ENCODE measurements at places on chromosomes 6 and 20.

DNA sequence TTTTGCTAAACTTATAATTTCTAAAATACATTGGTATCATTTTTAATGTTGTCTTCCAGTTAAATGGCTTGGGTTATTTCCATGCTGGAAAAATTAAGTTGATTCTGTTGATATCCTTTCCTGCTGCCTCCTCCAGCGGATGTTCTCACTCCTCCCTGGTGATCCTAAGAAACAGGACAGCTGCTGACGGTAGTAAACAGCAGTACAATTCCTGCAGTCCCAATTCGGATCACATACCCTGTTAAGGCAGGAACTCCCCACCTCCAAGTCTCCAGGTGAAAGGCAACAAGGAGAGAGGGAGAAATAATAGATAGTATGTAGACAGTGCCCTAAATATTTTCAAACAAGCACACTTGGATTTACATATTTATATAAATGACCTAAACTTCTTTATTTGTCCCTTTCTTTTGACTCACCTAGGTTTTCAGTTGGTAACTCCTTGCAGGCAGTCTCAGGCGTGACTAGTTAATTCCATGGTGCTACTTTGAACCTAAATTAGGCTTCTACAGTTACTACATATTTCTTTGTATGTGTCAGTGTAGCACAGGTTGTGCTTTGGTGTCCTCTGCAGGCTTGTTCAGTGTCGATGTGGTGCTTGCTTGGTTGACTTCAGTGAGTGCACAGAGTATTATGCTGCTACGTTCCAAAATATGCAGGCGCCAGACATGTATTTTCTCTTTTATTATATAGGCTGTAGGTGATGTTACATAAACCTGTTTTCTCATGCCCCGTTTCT lies 126.0 kb downstream of the ADGRB3 start:
- DNase-seq, result no peak

- no peak for DNase-seq
Observed at GRCh38 chr6:42028234-42029061, 21.9 kb upstream of the TAF8 start.

- no peak for DNase-seq
Observed at GRCh38 chr6:99819853-99820252, 174.2 kb downstream of the MCHR2 start.

DNA sequence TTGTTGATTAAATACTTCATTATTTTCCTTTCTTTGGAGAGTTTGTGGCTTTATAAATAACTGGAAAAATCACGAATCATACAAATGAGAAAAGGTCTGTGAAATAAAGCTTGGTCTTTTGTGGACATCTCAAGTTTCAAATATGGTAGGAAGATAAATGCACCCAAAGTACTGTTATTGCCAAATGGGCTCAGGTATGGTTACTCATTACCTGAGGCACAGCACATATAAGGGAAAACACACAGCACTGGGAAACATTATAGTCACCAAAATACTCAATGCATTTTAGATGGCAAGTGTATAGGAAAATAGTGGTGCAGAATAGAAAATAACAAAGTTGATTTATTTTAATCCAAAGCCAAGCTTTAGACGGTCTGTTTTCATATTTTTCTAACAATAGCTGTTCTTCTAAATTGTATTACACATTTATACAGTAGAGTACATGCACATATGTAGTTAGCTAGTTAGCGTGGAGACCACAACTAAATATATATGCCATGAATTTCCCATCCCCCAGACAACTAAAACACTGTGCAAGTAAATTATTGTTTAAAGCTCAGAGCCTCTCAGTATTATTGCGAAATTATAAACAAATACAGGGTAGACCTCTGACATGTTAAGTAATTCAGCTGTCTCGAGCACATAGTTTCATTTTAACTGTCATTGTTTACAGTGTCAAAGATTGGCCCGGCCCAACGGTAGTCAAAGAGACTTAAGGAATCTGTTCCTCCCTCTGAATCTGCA lies 336.0 kb downstream of the SYNE1 start:
- no peak for DNase-seq

DNA sequence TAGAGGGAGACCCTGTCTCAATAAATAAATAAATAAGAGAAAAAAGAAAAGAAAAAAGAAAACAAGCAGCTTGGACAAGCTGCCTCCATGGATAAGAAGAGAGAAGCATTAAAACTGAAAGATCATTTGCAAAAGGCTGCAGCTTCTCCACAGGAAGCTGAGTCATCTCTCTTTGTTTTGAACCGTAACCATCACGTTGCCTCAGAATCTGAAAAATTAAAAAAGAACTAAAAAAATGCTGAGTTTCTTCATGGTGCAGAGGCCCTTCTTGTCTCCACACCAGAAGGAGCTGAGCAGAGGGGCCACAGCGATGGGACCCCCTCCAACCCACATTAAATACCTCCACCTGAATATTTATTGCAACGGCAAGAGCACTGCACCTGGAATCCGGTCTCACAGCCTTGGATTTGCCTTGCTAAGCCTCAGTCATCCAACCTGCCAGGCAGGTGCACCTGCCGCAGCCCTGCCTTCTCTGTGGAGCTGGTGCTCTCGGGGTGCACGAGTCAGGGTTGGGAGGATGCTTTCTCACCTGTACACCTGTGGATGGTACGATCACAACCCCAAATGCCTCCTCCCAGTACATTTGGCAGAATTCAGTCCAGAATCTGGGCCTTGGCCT lies 28.1 kb downstream of the TOX2 start:
- DNase-seq, result no peak

DNA sequence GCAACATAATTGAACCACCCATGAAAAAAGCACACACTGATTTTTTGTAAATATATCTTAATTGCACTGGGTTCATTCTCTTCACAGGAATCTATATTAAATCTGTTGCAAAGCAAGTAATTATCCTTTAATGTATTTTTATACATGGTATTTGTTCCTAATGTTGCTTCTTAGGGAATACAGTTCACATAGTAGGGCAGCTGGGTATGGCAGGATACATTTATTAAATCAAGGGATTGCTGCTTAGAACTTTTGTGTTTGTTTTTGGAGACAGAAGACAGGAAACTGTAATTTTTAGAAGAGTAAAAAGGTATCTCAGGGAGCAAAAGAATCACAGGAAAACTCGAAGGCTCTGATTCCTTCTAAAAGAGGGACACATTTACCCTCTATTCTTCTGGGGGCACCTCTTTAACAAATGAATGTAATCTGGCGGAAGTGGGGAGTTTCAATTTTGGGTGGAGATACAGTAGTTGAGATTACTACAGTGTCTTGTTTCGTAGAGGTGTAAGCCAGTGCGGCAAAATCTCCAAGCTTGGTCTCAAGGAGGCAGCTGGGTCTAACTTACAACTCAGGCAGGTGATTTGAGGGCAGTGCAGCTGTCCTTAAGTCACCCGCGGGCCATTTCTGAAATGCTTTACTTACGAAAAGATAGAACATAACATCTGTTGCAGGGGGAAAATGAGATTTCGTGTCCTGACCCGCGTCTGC lies 812 bp upstream of the SMIM13 start:
- peak; percentile 24 for DNase-seq
